COR-L47 (cell line): ENCODE measurements at places on chromosomes 7 and 10.

DNA sequence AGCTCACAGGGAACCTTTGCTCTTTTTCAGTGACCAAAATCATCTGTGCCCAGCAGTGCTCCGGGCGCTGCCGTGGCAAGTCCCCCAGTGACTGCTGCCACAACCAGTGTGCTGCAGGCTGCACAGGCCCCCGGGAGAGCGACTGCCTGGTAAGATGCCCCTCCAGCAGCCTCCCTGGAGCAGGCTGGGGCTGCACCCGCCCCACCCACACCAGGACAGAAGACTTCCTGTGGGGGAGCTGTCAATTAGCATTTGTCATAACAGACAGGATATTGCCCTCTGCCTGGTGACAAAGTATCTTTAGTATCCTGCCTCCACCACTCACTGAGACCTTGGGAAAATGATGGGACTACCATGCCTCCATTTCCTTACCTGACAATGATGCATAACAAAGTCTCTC is 133.7 kb downstream of the EGFR start:
- no peak for DNase-seq

DNA sequence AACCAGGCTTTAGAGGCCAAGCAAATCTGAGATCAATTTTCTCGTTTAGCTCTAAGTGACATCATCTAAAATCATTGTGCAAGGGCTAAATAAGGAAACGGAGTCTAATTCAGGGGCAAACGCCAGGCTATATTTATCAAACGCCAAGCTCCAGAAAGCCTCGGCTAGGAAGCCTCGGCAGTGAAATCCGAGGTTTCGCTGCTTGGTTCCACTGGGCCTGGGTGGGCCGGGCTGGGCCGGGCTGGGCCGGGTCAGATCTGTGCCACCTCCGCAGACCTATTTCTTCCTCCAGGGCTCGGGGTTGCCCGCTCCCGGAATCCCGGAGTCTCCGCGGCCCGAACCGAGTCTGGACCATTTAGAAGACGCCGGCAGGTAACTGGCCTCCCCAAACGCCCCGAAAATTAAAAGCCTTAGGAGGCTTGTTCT is 459 bp upstream of the FEZF1 start:
- DNase-seq, result no peak

DNA sequence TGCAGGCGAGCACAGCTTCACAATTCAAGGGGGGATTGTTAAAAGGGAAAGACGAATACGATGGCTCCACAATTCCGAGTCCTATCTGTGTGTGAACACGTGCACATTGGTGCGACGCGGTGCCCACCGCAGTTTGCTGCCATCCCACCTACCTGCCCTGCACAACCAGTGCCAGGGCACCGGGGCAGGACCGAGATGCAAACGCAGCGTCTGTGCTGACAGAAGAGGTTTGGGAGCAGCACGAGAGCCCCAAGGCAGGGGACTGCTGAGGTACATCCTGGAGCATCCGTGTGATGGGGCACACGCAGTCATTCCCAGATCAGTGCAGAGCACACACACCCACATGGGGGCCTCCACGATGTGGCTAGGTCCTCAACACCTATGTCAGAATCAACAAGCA is 221.3 kb downstream of the DNAJB6 start:
- no peak for DNase-seq

DNA sequence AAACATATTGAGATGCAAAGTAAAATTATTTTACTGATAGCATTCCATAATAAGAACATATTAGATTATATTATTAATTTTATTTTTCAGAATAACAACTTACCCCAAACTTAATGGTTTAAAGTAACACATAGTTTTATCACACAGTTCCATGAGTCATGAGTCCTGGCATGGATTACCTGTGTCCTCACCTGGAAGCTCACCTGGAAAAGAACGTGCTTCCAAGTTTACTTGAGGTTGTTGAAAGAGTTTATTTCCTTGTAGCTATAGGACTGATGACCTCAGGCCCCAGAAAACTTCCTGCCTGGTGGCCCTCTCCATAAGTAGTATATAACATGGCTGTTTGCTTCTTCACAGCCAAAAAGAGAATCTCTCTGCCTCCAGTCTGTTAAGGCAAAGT is 254.6 kb downstream of the TFEC start:
- no peak for DNase-seq

DNA sequence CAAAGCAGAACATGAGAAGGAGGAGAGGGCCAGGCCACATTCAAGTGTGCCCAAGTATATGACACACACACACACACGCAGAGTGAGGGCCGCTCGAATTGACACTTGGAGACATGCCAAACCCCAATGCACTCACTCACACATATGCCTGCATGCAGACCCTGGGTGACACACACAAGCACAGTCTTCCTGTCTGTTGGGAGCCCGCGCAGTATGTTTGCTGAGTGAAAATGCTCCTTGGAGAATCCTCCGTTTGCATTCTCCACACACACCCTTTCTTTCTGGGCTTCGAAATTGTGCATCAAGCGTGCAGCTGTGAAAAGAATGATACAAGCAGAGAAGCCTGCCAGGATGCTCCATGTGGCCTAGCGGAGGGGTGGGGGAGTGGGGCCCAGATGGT is 120.9 kb downstream of the PLXNA4 start:
- DNase-seq, result no peak

DNA sequence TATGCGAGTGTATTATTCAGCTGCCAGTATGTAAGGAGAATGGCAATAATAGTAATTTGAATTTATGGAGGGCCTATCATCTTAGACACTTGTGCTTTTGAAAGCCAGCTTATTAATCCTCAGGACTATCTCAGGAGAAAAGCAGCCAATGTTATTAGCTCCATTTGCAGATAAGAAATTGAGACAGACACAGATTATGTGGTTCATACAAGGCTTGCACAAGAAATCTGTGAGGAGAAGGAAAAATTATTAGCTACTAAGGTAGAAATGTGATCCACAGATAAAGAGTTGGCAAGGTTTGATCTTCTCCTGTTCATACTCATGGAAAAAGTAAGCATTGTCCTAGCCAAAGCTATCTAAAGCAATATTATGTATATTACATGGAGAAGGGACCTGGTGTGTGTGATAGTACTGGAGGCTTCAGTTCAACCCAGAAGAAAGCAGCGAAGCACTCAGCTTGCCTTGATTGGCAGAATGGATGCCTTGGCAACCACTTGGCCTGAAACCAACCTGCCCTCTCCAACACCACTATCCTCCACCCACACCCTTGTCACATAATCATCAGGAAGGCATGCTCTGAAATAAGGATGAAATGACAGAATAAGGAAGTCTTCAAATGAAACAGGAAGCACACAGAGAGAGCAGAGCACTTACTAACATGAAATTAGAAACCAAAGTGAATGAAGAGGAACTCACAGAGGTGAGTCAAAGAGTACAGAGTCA is 18.0 kb downstream of the MACC1 start:
- peak; percentile 72 for DNase-seq
